ENCODE measurements at places on chromosomes 2 and 18.

GRCh38 chr18:11517704-11518103, 91.7 kb upstream of the SLC35G4 start:
- DNase-seq = no peak

GRCh38 chr2:74587664-74588277, 33.3 kb downstream of the DOK1 start:
- peak; percentile 74 for DNase-seq

DNA sequence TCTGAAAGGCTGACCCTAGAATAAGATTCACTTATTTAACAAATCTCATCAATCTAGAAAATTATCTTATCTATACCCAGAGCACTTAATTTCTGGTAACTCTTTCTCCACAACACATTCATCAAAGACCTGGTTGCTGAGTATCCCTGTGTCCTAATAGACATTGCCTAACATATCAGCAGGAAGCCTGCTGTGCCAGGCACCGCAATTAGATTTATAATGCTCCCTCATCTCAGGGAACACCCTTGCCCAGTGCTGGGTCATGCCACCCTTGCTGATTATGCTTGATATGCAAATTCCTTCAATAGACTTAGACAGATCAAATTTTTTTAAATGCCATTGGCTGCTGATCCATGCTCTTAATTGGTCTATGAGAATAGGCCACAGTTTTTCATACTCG, 3.8 kb downstream of the DSG1 start:
- no peak for DNase-seq

- DNase-seq = no peak
Measured at GRCh38 chr2:136448432-136448831, 316.9 kb upstream of the THSD7B start.

GRCh38 chr18:5894611-5895298, 567 bp downstream of the TMEM200C start:
- DNase-seq = no peak

GRCh38 chr2:223026357-223027110, 25.5 kb upstream of the KCNE4 start:
- DNase-seq = no peak

DNA sequence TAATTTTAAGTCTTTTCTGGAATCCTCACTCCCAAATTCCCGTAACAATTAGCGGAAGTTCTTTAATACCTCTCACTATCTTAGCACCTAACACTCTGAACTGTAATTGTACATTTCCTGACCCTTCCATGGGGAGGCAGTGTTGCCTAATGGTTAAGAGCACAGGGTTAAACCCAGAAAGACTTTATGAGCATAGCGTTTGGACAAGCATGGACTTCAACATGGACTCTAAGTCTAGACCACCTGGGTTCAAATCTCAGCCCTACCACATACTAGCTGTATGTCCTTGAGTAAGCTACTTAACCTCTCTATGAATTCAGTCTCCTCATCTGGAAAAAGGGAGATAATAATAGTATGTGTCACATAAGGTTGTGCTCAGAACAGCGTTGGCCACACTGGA, 13.0 kb downstream of the ANTXR1 start:
- peak; percentile 23 for DNase-seq
